ENCODE measurements at places on chromosomes 2 and 18.

DNA sequence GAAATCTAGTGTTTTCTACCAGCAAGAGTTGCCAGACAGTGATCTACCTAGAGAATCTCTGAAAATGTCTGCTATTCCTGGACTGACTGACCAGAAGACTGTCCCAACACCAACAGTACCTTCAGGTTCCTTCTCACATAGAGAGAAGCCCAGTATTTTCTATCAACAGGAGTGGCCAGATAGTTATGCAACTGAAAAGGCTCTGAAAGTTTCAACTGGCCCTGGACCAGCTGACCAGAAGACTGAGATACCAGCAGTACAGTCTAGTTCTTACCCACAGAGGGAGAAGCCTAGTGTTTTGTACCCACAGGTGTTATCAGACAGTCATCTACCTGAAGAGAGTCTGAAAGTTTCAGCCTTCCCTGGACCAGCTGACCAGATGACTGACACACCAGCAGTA lies 63.8 kb downstream of the ALMS1 start:
- no peak for DNase-seq

- peak; percentile 16 for DNase-seq
Observed at GRCh38 chr2:11582862-11583752, 49.3 kb downstream of the GREB1 start.

- no peak for DNase-seq
Observed at GRCh38 chr2:42741140-42741539, 22.8 kb downstream of the OXER1 start.

DNA sequence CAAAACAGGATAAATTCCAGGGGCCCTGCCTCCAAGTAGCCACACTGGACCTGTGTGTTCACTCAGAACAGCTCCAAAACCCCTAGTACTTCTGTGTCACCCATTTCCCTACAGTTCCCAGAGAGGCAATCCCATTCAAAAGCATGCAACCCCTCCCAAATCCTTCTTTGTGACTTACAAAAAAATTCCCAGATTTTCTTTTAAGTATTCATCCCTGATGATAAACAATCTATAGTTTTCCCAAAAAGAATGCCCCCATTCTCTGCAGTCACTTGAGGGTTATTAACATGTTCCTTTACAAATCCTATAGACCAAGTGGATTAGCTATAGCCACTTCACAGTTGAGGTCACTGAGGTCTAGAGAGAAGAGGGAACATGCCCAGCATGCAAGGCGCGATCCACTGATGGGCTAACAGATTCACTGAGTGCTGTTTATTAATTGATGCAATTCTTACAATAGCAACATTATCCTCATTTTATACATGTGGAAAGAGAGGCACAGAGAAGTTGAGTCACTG lies 85.4 kb downstream of the MYL12B start:
- no peak for DNase-seq

DNA sequence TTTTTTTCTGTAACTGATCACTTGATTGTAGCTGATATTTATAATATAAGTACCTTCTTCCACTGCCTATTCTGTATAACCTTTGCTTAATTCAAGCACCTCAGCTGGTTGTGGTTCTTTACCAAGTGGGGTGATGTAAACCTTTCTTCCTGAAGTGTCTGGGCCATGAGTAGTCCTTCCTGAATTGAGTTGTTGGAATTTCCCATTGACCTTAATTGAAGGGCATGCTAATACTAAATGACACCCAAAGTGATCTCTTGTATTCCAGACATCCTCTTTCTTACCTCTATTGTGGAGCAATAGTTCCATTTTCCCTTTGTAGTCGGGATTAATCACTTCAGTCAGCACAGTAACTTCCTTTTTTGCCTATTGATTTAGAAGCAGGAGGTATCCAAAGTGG lies 1496.8 kb upstream of the CELF4 start:
- DNase-seq = no peak

DNA sequence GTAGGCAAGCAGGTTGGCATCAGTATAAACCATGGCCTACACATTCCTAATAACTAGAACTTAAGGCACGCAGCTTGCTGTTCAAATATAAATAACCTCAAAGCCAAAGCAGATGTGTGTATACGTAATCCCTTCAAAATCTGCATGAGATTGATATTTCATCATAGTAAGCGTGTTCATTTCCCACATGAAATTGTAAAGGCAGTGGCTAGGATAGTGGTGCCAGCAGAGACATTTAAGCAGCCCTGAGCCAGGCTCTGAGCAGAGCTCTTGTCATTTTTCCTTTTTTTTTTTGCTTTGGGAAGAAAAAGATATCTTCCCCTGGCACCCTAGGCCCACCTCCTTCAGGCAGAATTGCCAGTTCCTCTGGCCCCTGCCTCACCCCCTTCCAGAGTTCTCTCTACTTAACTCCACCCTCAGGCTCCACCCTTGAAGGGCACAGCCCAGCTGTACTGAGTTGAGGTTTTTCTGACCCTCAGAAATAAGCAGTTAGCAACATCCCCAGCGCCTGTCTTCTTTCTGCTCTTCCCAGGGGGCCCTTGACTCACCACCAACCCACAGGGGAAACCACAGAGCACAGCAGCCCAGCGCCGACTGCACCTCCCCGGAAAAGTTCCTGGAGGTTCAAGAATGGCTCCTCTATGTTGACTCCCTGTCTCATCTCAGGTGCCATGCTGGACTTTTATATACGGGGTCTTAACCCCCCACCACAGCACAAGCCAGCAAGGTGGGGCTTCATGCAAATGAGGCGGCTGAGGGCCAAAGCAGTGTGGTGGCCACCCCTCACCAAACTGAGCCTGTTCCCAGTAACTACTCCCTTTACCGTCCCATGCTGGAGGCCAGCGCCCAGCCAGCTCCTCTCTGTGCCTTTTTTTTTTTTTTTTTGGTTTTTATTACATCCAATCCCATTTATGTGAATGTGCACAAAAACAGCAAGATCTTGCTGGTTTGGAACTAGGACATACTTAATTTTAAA lies 84.7 kb downstream of the EHD3 start:
- DNase-seq = no peak

- DNase-seq = peak; percentile 25
Observed at GRCh38 chr2:96940980-96941775, 45.2 kb downstream of the FAM178B start.

GRCh38 chr2:167293943-167294775 lies 405.9 kb downstream of the XIRP2 start:
- no peak for DNase-seq

DNA sequence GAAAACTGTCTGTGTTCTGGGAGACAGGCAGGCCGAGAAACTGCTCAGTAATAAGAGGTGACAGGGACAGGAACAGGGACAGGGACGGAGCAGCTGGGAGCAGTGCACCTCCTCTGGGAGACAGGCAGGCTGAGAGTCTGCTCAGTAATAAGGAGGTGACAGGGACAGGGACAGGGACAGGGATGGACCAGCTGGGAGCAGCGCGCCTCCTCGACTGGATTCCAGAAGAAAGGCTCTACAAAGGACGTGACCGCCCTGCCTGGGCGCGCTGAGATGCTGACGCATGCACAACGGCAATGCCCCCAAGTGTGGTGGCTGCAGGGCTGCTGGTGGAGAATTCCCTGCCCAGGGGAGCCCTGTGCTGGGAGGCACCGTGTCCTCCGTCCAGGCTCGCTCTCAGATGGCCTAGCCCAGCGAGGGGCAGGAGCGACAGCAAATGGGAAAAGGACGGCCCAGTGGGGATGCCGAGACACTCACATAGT lies 44.2 kb upstream of the PXDN start:
- no peak for DNase-seq

All from central memory CD4-positive, alpha-beta T cell (primary cell).